ENCODE measurements at places on chromosomes 7 and 10.

DNA sequence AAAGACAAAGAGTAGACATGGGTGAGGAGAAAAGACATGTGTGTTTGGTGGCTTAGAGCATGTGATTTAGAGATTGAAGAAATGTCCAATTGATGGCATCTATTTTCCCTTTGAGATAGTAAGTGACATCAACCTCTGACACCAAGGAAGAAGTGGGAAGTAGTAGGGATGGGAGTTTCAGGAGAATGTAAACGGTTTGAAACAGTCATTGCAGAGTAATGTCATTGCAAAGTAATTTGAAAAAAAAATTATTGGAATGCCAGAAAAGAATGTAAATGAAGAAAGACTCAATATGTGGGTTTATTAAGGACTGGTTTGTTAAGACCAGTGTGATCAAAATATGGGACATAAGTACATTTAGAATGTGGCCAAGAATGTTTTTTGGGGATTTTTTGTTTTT is 26.6 kb downstream of the GNG11 start:
- no peak for DNase-seq

DNA sequence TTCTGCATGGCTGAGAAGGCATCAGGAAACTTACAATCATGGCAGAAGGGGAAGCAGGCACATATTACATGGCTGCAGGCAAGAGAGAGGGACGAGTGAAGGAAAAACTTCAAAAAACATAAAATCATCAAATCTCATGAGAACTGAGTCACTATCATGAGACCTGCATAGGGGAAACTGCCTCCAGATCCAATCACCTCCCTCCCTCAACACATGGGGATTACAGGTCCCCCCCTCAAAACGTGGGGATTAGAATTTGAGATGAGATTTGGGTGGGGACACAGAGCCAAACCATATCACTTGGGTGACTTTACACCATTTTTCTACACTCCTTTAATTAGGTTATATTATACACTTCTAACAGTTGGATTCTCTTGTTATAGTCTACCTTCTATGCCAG is 490.7 kb upstream of the KCND2 start:
- DNase-seq = no peak

GRCh38 chr10:36479073-36479472 is 646.3 kb upstream of the ANKRD30A start:
- DNase-seq = no peak

DNA sequence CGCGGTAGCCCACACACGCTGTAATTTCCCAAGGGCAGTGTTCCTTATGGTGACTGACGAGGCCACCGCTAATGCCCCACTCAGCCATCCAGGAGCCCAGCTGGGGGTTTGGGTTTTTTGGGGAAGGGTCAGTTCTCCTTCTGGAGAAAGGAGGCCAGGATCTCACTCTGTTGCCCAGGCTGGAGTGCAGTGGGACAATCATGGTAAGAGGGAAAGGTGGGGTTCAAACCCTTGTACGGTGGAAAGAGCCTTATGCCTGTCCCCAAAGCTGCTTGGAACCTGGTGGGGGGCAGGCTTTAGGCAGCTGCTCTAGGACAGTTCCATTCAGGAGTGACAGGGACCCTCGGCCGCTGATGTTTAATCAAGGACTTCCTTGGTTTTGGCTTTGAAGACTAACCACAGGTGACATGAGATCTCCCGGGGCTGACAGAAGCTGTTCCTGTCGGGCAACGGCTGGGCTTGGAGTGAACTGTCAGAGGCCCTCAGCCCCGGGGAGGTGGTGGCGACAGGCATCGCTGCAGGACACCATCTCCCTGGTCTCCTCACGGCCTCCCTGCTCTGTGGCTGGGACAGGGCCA is 84.5 kb downstream of the CARD11 start:
- DNase-seq = no peak

Measured in NCI-H1694 (cell line).